ENCODE measurements at places on chromosomes 3 and 15.

DNA sequence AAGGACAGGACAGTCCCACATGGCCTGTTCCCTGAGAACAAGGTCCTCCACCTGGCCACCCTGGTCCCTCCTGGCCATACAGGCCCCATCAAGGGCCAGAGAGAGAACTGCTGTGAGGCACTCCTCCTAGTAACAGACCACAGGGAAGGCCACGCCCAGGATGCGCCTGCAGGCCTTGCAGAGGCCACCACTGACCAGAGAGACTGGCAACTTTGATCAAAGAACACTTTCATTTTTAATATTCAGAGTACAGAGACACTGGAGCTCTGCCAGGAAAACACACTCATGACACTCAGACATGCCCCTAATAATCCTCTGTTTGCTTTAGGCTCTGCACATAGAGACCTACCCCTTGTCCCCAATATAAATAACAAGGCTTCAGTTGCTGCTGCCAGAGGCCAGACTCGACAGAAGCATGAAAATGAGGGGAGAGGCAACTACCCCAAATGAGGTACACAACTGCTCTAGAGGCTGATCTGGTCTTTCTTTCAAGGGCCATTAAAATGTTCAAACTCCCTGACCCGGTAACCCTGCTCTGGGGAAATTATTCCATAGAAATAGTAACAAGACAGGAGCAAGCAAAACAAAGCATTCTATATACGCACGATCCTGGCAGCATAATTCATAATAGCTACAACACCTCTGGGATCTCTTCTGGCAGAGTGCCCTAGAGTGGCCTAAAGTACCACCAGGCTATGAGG lies 44.8 kb downstream of the CCDC12 start:
- no peak for DNase-seq

GRCh38 chr3:132879656-132880055 lies 157.4 kb upstream of the NPHP3 start:
- no peak for DNase-seq

- no peak for DNase-seq
Observed at GRCh38 chr3:144873066-144873465, 901.4 kb downstream of the DIPK2A start.

GRCh38 chr15:74816624-74817369 lies 4.2 kb downstream of the LMAN1L start:
- no peak for DNase-seq

- no peak for DNase-seq
Observed at GRCh38 chr3:27289769-27290413, 79.3 kb downstream of the NEK10 start.

GRCh38 chr3:159881828-159882309 lies 106.8 kb upstream of the IL12A start:
- peak; percentile 87 for DNase-seq

DNA sequence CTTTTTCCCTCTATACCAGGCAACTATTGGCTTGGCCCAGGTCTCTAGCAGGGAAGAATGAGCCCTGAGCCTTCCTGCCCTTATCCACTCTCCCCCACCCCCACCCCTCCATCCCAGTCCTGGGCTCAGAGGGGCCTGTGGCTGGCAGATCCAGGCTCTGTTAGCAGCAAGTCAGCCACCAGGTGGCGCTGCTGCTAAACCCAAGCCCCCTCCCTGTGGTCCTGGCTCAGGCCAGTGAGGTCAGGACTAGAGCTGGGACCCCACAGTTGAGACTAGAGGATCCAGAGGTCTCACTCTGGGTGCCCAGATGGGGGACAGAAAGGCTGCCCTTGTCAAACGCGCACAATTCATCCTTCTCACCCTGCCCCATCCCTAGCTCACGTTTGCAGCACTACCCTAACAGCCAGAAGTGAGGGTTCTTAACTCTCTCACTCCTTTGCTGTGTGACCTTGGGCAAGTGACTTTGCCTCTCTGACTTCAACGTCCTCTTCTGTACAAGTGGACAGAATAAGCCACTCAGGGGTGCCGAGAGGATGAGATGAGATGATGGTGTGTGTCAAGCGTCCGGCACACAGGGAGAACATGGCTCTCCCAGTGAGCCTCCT lies 46.8 kb upstream of the SLC6A1 start:
- no peak for DNase-seq
